Stimulated activated CD4-positive, alpha-beta T cell treated with anti-CD3 and anti-CD28 coated beads, Interleukin-12 subunit alpha, Interleukin-12 subunit beta, amount 100 ng/mL, for 48 hours (primary cell): ENCODE measurements at places on chromosomes 12 and 14.

DNA sequence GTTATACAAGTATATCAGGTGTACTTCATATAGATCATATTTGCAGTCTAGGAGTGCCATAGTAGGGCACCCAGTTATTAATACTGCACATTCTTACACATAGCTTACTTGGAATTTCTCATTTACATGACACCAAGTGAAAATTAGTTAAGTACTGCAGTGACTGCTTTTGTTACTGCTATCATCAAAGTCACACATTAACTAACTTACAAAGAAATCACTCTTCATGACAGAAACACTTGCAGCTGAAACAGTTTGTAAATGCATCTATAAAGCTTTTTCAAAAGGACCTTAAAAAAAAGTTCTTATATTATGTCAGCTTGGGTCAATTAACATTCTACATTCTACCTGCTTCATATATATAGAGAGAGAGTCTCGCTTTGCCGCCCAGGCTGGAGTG, 17.8 kb upstream of the RFC5 start:
- no peak for DNase-seq

GRCh38 chr12:56104815-56105608, 653 bp downstream of the PA2G4 start:
- DNase-seq = no peak

GRCh38 chr14:71591929-71592328, 340.3 kb upstream of the RGS6 start:
- DNase-seq = no peak

GRCh38 chr12:77687321-77687720, 143.4 kb upstream of the NAV3 start:
- no peak for DNase-seq

DNA sequence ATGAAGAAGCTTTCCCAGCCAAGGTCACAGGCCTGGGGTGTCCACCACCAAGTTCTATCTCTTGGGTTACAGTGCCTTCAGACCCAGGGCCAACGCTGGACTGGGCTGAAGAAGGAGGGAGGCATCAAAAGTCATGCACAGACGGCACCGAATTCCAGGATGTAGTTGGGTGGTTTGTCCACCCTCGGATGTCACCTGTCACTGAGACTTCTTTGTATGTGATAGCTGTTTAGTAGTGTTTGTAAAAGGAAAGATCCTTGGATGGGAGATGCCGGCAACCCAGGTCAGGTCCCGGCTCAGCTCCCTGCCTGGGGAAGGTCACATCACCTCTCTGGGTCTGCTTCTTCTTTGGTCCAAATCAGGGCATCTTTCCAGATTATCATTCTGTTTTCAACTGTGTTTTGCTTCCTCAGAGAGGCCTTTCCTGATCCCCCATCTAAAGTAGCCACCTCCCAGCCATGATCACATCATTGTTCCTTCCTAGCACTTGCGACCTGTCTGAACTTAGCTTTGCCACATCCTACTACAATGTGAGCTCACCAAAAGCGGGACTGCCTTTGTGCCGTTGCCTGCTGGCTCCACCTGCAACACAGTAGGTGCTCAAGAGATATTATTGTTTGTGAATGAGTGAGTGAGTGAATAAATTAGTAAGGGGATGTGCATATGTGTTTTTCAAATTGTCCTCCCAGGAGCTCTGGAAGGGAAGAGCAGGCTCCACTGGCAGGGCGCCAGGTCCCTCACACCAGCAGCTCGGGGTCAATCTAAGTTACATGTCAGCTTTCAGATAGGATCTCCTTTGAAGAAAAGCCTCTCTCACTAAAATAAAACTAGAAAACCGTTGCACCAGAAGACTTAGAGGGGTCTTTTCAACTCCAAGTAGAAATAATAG, 2.1 kb downstream of the TSPAN11 start:
- no peak for DNase-seq

- peak; percentile 52 for DNase-seq
These were observed 108.9 kb upstream of the PLEKHG7 start for GRCh38 chr12:92593734-92594402.

- no peak for DNase-seq
These were observed 105.2 kb downstream of the SLC41A2 start for GRCh38 chr12:104852896-104853295.

DNA sequence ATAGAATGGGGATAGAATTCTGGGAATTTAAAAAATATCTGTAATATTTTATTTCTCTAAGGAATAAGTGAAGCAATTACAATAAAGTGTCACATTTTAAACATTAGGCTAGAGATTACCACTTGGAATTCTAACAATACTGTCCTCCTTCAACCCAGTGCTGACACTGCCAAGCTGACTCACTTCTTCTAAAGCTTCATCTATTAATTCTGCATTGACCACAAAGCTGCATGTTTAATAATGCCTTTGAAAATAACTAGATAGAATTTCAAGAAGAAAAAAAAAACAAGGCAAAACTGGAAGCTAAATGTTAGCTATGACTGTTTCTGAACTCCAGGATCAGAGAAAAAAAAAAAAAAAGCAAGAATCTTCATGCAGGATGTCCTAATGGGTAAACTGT, 970.7 kb upstream of the FBXO33 start:
- DNase-seq = no peak

- DNase-seq = no peak
These were observed 43.4 kb upstream of the LIMA1 start for GRCh38 chr12:50326590-50327284.

DNA sequence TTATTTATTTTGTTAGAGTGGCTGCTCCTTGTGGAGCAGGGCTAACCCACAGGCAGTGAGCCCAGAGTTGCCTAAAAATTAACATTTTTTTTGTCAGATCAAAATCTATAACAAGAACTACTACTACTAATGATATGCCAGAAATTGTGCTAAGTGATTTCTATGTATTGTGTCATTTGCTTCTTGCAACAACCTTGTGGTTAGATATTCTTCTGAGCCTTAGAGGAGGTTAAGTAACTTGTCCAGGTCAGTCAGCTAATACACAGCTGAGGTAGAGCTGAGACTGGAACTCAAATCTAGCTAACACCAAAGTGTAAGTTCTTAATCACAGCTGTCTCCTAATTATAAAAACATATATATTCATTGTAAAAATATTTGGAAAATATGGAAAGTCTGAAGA, 29.8 kb downstream of the CFL2 start:
- DNase-seq = no peak

DNA sequence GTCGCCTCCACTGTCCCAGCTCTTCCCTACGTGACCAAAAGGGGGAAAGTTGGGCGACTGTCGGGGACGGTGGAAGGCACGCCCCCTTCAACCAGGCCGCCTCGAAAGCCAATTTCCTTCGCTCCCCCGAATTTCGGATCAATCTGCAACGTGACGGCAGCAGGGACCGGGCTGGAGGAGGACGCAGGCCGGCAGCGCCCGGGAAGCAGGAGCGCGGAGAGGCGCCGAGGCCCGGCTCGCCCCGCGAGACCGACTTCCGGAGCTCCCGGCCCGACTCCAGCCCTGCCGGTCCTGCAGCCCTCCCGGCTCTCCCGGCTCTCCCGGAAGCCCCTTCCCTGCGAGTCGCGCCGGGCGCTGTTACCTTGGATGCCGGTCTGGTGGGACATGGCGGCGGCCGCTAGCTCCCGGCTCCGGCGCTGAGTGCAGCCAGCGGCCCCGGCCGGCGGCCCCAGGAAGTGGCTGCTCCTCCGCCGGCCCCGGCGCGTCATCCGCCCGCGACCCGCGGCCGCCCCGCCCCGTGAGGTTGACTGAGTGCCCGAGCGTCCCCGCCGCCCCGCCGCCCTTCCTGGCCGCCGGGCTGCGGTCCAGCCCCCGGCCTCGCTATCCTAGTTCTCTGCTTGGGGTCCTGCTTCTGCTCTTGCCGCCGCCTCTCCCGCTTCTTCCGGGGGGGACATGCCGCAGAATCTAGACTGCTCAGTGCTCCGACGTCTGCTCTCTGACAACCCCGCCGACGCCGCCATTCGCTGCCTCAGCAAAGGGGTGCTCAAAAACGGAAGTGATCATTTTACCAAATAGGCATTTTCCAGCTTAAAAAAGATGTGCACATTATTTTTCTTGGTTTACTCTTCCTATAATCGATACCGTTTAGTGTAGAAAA, at the start of gene TWF1:
Gene TWF1, minus strand, starts transcription at position 458 of the 877 bp plus-strand sequence. Its CDS starts 72 bp downstream, at position 386.
- DNase-seq = peak; percentile 72

DNA sequence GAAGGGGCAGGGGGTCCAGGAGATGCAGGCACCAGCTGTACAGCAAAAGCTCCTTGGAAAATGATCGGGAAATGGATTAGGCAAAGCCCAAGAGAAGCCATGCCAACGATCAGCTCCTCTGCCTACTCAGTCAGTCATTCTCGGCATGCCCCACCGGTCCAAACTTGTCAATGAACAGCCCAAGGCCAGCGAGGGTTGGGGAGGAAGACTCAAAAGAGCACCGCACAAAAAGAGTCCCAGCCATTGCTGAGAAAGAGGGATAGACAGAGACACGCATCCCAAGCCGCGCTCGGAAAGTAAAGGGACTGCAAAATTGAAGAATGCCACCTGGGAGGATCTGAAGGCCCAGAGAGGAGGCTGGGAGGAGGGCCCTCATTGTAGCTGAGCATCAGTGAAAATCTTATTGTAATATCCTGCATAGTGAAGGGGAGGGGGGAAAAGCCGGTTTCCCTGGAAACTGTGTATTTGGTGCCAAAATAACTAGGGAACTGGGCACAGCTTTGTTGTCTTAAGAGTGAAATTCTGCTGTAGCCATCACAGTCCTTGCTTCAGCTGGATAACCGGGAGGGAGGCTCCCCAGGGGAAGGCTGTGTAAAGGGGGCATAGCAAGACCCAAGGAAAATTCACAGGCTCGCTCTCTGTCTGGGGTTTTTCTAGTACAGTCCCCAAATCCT, 4.7 kb downstream of the KDM2B start:
- DNase-seq = no peak

DNA sequence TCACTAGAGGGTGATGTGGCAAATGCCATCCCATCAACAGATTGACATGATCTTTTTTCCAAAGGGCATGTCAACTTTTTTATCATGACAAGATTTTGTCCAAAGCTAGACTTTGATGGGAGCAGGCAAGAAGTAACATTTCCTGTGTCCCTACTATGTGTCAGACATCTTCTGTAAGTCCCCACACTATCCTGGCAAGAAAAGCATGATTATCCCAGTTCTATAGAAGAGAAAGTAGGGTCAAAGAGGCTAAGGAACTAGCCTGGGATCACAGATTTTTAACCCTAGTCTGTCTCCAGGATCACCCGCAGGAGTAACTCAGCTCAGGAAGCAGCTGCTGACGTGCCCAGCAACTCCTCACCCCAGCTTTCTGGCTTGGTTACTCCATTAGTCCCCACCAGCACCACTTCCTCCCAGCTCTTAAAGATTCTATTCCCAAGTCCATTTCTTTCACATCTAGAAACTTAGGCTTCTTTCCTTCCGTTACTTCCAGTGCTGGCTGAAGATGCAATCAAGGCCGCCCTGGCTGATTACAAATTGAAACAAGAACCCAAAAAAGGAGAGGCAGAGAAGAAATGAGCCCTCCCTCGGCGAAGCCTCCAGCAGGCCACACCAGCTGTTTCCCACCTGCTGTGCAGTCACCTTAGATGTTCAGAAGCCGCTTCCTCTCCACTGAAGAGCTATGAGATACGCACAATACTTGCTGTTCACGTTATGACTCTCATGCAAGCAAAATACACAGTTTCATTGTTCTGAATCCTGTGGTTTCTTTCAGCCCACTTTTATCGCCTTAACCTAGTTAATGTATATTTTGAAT, 6.2 kb downstream of the ISCU start:
- peak; percentile 56 for DNase-seq

DNA sequence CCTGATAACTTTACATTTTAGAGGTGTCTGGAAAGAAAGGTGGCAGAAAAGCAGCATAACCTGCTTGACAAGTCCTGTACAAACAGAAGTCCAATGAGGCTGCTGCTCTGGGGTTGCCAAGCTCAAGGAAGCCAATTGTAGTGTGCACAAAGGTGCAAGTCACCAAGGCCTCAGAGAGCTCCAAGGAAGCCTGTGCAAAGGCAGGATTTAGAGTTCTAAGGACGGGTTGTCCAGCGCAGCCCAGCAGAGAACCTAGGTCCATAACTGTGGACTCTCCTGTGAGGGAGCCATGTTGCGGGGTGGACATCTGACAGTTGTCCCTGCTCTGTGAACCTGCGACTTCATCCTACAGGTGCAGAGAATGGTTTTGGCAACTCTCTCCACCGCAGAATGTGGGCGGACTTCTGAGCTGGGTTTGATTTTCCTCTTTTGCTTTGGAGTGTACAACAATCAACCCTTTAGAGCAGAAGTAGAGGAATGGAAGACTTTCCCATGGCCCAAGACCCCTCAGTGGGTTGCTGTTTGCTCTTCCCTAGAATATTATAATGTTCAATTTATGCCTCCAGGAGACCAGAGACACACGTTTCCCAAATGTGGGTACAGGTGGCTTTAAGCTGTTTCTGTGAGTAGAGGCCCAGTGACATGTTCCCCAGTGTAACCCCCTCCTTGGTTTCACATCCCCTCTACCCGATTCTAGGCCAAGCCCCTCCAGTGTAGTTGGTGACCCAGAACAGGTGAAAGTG, 81.0 kb downstream of the ETV6 start:
- no peak for DNase-seq

- DNase-seq = no peak
These were observed 2.4 kb upstream of the MANSC4 start for GRCh38 chr12:27782481-27782880.

DNA sequence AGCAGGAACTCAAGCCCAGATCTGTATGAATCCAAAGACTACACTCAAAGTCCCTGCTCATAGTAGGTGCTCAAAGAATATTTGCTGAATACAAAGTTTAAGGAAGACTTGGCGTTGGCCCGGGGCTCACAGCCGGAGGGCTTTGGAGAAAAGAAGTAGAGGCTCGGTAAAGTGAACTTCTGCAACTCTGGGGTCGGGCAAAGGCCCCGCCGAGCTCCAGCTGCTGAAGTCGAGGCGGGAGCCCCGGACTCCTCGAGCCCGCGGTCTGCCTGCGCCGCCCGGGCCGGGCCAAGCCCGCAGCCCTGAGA, 335 bp downstream of the GCN1 start:
- DNase-seq = no peak

- DNase-seq = no peak
These were observed 352.9 kb upstream of the OR4E1 start for GRCh38 chr14:22026527-22026926.

DNA sequence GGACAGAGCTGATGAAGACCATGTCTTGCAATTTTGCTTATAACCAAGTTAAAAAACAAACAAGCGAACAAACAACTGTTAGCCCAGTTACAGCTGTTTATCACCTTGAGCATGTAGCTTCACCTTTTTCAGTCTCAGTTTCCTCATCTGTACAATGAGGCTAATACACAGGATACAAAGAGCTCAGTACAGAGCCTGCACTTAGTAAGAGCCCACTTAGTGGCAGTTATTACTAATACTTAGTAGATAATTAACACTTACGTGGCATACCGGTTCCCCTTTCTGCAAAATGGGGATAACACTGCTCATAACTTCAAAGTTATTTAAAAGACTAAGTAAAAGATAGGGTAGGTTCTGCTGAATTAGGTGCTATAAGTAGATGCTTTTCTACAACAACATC, 228.0 kb downstream of the MON2 start:
- DNase-seq = no peak

GRCh38 chr12:22812531-22812930, 187.6 kb downstream of the ETNK1 start:
- no peak for DNase-seq

DNA sequence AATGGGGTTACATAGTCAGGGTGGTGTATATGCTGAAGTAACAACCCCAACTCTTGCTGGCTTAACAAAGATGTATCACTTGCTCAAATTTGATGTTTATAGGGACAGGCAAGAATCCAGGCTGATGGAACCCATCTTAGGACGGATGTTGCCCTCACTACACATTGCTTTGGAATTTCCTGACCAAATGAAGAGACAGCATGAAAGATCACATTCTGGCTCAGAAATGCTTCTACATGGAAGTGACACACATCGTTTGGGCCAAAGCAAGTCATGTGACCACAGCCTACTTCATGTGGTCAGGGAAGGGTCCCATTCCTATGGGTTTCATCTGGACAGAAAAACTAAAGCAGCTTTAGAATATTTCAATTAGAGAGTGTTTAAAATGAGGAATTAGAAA, 345.8 kb downstream of the TMEM132D start:
- DNase-seq = no peak
